ENCODE measurements at places on chromosomes 4 and X.

DNA sequence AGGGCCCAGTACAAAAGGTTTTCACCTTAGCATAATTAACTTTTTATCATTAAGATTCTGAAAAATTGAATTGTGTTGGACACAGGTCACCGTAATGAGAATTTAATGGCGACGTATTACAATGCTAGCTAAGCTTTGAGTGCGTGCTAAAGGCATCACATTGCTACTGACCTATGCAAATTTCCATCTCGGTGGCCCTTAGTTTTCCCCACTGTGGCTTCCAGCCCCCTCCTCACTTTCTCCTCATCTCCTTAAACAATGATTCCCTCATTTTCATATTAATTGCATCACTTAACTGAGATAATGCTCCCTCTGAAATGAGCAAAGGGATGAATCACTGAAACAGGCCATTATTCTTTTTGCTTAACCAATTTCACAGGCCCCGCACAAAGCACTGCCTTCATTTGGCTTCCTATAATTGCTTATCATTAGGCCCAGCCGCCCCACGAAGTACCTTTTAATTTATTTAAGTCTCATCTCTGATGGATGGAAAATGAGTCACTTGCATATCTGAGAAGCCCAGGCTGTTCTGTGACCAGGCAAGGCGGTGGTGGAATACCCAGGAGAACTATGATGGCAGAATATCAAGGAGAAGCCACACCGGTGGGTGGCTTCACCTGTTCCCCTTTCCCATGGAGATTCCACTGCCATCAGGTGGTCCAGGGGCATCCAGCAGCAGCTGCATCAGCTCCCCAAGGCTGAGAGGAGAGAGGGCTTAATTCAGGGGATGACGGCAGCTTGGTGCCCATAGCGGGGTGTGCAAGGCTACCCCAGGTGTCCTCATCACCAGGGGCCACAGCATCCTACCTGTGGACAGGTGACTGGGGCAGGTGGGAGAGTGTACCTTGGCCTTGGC lies 223.8 kb upstream of the BOD1L1 start:
- no peak for DNase-seq

- no peak for DNase-seq
These were observed 793.6 kb downstream of the STPG2 start for GRCh38 chr4:97349468-97350186.

DNA sequence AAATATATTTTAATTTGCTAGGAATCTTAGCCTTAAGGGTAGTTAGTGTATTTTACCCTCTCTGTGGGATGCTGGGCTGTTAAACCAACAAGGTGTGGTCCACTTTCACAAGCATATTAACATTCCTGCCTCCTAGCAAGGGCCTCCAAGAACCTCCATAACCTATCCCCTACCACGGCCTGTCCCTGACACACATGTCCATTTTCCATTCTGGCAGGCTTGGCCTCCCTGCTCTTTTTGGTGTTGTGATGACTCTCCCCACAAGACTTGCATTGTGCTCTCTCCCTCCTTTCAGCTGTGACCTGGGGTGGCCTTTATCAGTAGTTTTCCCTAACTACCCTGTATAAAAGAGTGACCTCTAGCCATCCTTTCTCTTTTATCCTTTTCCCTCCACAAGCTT lies 120.2 kb downstream of the KLHL8 start:
- DNase-seq, result no peak

GRCh38 chr4:152430507-152430906 lies 105.4 kb downstream of the FBXW7 start:
- no peak for DNase-seq

DNA sequence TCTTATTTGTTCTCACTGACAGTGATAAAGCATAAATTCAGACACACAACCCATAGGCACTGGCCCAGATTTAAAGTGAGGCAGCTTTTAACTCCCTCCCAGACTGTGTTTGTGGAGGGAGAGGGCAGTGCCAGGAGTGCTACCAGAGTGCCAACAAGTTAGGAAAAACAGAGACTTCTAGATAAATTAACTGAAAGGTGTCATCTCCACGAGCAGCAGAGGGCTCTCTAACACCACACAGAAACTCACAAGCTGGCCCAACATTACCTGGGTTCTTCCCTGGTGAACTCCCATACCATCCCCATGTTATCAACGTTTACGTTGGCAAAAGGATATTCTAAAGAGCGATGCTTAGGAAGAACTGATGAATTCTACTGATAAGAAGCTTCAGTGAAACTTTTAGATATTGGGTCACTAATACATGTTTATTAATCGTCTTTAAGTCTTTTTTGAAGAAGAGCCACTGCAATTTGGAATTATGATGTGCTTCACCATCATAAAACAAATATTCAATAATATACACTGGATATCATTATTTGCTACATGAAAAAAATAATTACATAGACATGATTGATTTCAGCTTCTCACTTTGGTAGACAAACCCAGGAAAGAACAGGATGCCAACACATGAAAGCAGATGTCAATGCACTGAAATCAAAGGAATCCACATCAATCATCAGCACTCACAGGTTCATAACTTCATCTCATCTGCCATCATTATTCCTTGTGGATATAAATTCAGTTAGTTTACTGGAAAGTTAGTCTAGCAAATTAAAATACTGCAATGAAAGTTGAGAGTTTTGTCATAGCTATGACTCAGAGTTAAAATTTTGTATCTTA lies 121.2 kb upstream of the NAP1L5 start:
- peak; percentile 68 for DNase-seq

- DNase-seq, result no peak
These were observed 291.3 kb downstream of the GALNTL6 start for GRCh38 chr4:172104539-172104938.

- DNase-seq, result no peak
These were observed 308.9 kb downstream of the GLUD2 start for GRCh38 chrX:121356139-121356849.

DNA sequence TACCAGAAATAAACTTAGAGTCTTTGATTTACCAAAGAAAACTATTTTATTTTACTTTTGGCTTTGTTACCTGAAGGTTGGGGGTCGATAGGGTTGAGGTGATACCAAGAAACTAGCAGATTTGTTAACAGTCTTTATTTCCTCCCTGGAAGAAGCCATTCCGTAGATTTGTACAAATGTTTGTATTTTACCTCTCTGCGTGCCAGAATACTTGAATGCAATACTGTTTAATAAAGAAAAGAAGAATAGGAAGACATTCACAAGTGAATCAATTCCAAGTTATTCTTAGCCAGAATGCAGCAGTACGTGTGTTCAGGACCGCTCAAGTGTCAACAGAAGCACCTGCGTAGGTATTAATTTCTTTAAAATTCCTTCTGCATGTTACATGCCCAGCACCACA lies 260.3 kb upstream of the TENM3 start:
- no peak for DNase-seq

DNA sequence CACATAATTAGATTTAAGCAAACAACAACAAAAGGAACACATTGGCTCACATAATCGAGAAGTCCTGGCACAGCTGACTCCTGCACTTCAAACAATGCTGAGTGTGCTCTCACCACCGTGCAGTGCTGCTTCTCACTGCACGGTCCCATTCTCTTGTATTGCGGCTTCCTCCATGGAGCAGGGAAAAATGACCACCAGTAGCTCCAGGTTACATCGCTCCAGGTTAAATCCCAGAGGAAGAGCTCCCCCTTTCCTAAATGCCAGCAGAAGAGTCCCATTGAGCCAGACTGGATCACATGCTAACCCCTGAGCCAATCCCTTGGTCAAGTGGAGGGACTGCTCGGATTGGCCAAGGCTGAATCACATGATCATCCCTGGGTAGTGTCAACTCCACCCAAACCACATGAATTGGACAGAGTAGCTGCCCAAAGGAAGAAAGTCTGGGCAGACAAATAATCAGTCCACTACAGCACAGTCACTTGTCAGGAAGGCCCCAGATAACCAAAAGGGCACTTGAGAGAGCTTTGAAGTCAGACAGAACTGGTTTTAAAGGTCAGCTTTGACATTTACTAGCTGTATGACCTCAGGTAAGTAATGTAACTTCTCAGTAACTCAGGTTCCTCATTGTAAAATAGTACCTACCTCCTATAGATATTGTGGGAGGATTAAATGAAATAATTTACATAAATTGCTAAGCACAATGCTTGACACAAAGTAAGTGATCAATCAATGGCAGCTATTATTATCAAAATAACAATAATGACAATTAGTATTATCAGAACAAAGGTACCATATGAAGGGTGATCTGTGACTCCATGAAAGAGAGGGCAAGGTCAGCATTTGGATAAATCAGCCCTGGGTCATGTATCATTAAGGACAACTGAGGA lies 14.3 kb downstream of the TEC start:
- DNase-seq, result peak; percentile 87

- no peak for DNase-seq
These were observed 21.7 kb upstream of the CLNK start for GRCh38 chr4:10706236-10706635.

DNA sequence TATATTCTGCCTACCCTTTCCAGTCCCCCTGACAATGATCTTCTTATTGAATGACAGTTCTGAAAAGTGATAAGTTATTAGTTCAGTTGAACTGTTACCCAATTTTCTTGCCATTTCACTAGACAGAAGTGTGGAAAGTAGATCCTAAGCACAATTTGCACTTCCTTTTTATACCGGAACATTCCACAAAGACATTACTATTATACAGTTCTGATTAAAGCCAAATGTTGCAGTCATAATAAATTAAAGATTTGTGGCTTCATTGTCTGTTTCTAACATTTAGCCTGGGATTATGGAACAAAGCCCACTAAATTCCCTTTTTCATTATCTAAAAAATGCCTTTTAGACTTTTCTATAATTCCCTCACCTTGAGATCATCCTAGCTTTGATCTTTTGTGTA lies 13.8 kb downstream of the SH3BGRL start:
- DNase-seq, result no peak

- DNase-seq, result peak; percentile 18
These were observed 8.0 kb downstream of the RADX start for GRCh38 chrX:106619797-106620196.

- no peak for DNase-seq
These were observed 76.7 kb upstream of the NDST3 start for GRCh38 chr4:117957571-117957970.

GRCh38 chrX:10165580-10166247 lies 8.9 kb downstream of the CLCN4 start:
- peak; percentile 89 for DNase-seq

GRCh38 chr4:89997171-89997704 lies 102.6 kb downstream of the MMRN1 start:
- DNase-seq, result no peak

DNA sequence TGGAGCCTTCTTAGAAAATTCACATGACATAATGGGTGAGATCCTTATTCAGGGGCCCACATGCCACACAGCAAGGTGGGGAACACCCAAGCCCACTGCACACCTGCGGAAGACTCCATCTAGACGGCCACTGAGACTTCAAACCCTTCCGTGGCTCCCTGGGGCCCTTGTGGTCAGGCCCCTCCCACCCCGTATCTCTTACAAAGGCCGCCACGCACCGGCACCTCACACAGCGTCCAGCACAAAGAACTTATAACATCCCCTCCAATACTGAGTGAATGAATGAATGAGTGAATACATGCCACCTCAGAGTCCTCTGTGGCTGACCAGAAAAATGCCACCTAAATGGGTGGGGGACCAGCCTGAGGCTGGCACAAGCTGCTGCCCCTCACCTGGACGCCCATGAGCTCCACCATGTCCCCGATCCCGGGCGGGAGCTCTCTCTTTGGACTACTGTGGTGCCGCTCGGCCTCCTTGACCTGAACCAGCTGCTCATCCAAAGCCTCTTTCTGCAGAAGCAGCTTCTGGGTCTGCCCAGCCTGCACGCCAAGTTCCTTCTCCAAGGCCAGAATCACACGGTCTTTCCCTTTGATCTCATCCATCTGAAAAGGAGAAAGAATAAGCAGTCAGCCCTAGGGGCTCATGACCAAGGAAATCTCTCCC lies 66.9 kb upstream of the C4orf50 start:
- DNase-seq, result no peak

DNA sequence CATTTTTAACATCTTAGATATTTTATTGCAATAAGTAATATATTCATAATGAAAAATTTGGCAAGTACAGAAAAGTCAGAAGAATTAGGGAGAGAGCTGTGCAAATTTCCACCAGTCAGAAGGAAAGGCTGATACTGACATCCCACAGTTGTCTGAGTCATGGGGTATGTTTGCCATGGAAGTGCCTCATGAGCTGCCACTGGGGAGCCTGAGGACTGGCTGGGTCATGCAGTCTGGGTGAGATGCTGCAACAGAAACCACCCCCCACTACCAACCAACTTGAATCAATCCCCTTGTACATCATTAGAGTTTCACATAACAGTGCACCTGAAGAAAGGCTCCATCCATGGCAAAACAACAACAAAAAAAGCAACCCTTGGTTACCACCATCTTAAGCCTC lies 45.2 kb upstream of the ENPP6 start:
- DNase-seq, result no peak

DNA sequence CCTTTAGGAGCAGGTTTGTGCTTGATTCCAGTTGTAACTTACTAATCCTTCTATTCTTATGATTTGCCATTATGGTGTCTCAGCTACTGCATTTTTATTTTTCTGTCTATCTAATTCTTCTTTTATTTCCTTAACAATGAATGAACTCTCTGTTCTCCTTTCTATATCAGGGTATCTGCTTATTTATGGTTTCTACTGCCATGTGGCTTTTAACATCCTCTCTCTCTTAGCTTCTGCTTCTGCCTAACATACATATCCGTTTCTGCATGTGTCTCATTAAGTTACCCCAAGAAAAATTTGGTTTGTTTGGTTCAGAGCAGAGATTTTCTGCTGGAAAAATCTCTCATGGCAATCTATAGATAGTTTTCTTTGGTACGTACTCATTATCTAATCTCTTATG lies 614.4 kb downstream of the RPA4 start:
- no peak for DNase-seq

- DNase-seq, result no peak
These were observed 5.7 kb upstream of the RAPGEF2 start for GRCh38 chr4:159097144-159097543.

GRCh38 chrX:151458824-151459223 lies 61.8 kb downstream of the VMA21 start:
- no peak for DNase-seq

GRCh38 chr4:26746802-26747213 lies 113.8 kb upstream of the STIM2 start:
- DNase-seq, result peak; percentile 33

DNA sequence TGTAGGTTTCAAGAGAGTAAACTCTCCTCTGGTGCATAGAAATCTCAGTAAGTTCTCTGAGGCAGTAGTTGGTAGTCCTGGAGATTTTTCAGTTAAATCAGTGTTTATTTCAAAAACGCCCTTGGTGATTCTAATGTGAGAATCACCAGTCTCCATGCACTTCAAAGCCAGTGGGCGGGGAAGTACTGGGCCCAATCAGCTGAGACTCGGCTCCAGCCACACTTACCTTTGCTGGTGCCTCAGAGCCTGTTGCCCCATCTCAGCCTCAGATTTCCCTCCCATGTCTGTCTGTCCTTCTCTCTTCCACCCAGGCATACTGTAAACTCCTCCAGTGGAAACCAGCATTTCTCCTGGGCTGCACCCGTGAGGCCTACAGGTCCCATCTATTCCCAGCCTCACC lies 7.4 kb upstream of the MGST2 start:
- no peak for DNase-seq

DNA sequence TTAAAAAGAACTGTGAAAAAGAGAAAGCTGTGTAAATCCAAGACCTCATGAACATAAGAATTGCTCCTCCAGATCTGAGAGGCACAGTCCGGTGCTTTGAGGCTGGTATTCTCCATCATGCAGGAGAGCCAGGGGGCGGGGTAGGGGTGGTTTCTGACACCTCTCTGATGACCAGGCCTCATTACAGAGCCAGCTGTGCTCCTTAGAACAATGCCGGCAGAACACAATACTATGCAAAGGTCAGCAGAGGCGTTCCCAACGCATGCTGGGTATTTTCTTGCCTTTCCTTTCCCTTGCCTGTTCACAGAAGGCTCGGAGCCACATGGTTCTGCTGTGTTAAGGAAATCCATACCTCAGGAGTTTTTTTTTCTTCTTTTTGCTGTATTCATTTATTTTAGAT lies 91.2 kb upstream of the SOD3 start:
- DNase-seq, result no peak

Measured in hematopoietic multipotent progenitor cell treated with erythropoietin and hydrocortisone succinate and interleukin-3 and kit ligand, for 6 days (in vitro differentiated cells).